ENCODE measurements at places on chromosomes 7 and 10. TPM values are rescaled to one million over a fixed set of nuclear protein-coding genes. Genes with fewer than 3 reads are reported as not detected.
A peak's percentile ranks its signal among the peaks of the same experiment; 100 is the strongest.

The NOLC1 gene
- total RNA-seq, result 42.0 TPM

The BNIP3 gene
- total RNA-seq, result 19.2 TPM

The LRRTM3 gene
- not detected for total RNA-seq

The CPVL gene
- total RNA-seq, result 0.50 TPM

DNA sequence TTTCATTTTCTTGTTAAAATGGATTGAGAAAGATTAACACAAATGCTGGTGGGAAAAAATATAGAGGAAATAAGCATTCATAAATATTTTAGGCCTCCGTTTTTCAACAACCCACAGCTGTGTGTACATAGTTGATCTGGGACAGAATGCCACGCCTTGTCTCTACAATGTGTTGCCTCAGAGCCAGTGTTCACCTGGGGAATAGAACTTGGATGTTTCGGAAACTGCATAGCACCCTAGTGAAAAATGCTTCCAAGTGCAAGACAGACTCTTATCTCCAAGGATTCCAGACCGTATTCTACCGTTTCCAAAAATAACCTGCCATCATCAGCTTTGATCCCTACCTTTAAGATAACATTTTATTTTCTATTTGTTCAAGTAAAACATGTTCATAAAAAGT, 260.9 kb downstream of the SDK1 start:
- no peak for DNase-seq

DNA sequence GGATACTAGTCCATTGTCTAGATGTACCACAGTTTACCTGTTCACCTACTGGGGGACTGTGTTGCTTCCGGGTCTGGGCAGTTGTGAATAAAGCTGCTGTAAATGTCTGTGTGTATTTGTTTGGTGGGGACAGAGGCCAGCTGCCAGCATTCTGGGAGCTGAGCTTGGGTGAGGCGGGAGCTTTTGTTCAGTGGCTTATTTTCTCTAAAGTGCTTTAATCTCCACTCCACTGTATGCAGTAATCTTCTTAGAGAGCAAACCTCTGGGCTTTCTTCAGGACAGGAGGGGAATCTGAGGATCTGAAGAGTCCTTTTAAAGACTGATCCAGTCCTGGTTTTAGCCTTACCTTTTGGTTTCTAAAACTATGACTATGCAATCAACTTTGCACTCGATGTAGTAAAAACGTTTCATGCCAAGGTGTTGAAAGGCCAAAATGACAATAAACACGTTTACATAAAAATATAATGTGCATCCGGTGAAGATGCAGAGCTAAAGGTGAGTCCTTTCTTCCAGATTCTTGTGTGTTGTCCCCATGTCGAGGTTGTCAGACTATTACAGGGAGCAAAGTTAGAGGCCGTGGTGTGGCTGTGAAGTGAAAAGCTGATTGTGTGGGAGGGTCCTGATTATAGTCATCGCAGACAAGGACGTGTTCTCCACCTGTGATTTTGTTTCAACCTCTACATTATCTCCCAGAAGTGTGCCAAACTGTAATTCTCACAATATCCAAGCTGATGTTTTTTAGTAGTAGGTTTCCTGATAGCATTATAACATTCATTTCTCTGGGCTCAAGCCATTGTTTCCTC, 279.8 kb downstream of the CAMK1D start:
- DNase-seq, result no peak

DNA sequence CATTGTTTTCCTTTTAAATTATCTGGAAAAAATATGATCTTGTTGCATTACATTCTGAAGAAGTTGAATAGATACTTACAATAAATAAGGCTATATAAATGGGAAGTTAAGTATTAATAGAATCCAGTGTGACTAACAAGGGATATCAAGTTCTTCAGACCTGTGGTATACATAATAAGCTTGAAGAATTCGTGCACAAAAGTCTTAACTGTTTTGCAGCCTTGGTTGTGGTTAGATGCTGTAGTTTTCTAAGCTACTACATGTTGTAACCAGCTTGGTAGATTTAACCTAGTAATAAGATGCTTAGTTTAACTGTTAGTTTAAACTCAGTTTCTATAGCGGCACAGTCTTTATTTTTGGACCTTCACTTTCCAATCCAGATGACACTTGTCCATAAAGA, 106.2 kb upstream of the GLCCI1 start:
- DNase-seq, result no peak

DNA sequence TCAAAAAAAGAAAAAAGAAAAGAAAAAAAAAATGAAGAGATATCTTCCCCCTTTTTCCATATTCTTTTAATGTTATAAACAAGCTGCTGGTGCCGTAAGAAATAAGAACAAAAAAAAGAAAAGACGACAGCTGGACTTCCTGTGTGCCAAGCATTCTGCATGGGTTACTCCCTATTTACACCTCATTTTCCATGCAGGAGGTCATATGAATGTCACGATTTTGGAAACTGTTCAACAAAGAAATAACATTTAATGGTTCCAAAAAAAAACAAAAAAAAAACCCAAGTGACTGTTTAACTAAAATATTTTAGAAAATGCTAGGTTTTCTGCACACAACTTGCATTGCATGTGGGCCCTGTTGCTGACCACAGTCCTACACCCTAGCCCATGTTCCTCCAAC, 159.3 kb downstream of the TNS3 start:
- no peak for DNase-seq

- DNase-seq, result no peak
Measured at GRCh38 chr10:119691726-119692125, 34.1 kb upstream of the INPP5F start.

The DNAJB9 gene
- 66.7 TPM for total RNA-seq

DNA sequence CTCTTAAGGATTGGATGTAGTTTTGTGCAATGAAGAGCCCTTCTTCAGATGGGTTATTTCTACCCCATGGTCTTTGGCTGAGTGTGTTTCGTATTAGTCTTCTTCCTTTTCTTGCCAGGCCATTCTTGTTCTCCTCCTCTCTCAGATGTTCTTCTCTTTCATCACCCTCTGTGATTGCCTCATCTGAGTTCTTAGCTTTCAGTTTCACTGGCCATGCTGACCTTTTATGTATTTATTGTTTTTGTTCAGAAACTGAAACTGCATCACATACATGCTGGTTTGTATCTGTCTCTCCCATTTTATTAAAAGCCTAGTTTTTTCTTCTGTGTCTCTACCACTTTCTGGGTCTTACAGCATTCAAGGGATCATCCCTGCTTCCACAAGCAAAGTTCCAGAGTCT, 21.7 kb upstream of the PCGF5 start:
- no peak for DNase-seq

The RAPGEF5 gene
- total RNA-seq, result 0.71 TPM

The FAM3C gene
- total RNA-seq, result 11.7 TPM

DNA sequence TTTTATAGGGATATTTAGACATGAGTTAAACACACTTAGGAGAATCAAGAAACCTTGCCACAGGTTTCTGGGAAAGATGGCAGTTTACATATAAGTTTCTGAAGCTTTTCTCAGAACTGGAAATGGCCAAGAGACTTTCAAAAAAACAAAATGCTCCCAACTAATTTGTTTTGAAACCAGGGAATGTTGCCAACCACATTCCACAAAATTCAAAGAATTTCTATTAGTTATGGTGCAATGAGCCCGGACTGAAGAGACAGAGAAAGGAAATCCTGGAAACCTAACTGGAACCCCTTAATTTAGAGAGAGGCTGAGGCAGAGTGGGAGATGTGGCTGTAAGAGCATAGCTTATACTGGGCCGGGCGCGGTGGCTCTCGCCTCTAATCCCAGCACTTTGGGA, 128.5 kb downstream of the PTEN start:
- DNase-seq, result no peak

DNA sequence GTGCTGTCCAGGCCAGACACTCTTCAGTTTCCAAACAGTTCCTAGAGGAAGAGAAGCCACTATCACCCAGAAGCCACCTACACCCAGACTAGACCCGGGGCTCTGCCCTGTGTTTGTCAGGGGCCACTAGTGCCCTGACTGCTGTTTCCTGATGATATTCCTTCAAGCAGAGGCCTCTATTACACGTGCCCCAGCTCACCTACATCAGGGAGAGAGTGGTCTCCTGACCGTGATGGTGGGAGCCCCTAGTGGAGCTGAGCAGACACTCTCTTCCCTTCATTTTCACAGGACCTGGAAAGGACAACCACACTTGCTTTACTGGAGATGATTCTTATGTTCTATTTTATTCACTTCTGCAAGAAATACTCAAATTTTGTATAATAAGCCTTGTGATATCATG, 9.2 kb downstream of the ZNF394 start:
- no peak for DNase-seq

- no peak for DNase-seq
Measured at GRCh38 chr10:49700997-49701396, 21.5 kb downstream of the C10orf53 start.

The BTRC gene
- total RNA-seq, result 9.3 TPM

GRCh38 chr10:43978091-43978490, 329.4 kb upstream of the ZNF32 start:
- no peak for DNase-seq

DNA sequence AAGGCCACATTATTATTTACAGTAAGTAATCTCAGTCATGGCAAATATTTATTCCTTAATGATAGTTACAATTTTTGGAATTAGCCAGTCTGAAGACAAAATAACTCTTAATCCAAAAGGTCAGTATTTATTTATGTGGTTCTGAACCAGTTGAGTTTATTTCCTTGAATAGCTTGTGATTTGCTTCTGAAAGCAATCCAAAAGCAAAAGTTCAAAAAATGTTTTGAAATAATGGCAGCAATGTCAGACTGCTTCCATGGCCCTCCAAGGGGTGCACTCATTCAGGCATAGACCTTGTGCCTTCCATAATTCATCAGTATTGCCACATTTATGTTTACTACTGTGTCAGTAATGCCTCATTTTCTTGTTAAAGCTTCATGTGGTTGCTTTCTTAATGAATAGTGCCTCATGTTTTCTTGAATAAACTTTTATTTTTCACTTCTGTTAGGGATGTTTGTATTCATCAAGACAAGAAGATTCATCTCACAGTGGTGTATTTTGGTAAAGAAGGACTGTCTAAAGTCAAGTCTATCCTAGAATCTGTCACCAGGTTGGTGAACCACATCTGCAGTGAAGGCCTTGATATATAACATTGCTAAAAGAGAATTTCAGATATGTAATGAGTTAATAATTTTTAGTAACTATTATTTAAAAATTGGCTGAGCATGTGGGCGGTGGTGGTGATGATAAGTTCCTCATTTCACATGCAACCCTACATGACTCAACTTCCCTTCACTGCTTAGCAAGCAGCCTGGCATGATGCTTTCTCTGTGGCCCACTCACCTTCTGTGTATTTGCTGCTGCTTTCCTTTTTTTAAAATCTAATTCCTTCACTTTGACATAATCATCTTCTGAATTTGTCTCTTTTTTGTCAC, 22.0 kb downstream of the CSGALNACT2 start:
- peak; percentile 21 for DNase-seq

GRCh38 chr7:117008886-117009531, 55.7 kb downstream of the ST7 start:
- no peak for DNase-seq

GRCh38 chr10:20221356-20221755, 405.1 kb downstream of the PLXDC2 start:
- no peak for DNase-seq

DNA sequence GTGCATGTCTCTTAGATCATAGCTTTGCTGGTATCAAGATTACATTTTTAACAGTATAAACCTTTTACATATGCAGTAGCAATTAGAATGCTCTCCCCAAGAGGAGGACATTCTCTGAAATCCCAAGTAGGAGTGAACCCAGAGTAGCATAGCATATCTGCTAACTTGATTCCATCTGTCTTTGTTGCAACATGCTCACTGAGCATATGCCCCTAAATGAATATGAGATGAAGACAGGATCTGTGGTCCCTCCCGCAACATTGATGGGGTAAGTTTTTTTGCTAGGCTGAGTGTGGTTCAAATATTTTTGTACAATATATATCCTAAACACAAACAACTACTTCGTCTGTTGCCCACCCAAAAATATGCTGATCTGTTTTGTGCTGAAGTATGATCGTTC, 534.2 kb upstream of the C7orf33 start:
- DNase-seq, result no peak

DNA sequence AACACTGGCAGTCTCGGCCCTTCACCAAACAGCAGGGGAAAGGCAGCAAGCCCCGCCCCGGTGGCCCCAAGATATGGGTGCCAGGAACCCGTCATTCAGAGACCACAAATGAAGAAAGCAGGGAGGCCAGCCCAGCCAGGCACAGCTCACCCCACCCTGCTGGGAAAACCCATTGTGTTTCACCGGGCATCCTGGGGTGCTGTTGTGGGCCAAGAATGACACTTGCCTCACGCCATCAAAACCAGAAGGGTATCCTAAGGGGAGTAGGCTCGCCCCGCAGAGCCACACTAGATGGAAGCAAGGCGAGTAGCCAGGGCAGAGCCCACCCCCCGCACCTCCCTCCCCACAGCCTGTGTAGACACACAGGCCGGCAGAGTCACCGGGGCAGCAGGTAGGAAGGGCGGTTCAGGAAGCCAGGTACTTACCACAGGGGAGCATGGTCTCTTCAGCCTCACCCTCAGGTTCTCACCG, 72.5 kb upstream of the KCNMA1 start:
- DNase-seq, result no peak

DNA sequence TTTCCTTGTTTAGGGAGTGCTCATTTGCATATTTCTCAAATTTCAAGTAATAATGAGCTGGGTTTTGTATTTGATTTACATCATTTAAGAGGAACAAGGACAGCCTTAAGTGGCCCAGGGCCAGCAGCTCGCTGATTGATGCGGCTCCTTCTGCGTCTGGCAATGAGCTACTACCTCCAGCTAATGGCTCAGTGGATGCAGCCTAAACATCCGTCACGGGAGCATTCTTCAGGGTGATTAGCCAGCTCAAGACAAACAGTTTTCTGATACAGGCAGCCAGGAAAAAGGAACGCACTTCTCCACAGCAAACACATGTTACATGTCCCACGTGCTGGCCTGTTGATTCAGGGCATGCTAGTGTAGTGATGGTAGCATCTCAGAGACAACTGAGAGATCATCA, 169.3 kb upstream of the TCERG1L start:
- DNase-seq, result no peak

DNA sequence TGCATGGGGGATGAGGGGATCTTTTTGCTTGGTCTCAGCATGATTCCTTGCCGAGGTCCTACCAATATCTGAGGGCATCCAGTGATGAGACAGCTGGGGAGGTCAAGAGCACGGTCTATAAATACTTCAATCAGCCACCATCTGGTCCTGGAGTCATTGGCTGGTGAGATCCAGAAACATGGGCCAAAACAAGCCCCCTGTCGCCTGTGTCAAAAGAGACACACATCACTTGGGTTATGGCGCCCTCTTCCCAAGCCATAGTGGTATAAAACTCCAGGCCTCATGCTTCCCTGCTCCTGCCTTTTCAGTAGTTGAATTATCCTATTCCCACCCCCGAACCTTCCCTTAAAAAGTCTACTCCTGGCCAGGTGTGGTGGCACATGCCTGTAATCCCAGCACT, 60.9 kb downstream of the SLC35B4 start:
- no peak for DNase-seq

The ANKRD30A gene
- total RNA-seq, result not detected

The HMX3 gene
- 0.47 TPM for total RNA-seq
